Osteocyte (in vitro differentiated cells): ENCODE measurements at places on chromosomes 5 and 9. TPM values are rescaled to one million over a fixed set of nuclear protein-coding genes. Genes with fewer than 3 reads are reported as not detected.

DNA sequence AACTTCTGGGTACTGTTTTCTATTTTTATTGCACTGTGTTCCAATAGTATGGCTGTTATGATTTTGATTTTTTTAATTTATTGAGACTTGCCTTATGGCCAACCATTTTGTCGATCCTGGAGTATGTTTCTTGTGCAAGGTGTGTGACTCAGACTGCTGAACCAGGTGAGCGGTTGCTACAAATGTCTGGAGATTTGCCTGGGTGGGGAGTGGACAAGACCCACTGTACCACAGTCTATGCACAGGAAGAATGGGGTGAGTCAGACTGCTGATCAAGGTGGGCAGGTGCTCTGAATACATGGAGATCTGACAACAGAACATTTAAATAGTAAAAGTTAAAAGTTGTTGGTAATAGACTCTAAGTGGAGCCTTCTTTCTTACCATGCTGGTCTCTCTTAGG is 609.2 kb downstream of the CSNK1G3 start:
- DNase-seq, result no peak

DNA sequence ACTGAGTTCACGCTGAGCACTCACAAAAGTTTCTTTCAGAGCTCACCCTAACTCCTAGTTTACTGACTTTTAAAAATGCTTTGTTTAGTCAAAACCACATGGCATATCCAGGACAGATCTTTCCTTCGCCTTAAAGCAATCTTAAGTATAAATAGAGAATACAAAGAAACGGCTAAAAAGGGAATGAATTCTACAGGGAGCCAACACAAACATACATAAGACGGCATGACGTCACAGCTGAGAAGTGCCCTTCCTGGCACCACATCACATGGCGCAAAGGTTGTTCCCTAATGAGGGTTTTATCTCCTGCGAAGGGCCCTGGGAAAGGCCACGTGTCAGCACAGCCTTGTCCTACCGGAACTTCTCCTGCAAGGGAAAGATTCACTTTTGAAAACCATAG is 141.3 kb downstream of the IRX1 start:
- DNase-seq, result no peak

GRCh38 chr5:17329571-17329970 is 112.1 kb downstream of the BASP1 start:
- no peak for DNase-seq

DNA sequence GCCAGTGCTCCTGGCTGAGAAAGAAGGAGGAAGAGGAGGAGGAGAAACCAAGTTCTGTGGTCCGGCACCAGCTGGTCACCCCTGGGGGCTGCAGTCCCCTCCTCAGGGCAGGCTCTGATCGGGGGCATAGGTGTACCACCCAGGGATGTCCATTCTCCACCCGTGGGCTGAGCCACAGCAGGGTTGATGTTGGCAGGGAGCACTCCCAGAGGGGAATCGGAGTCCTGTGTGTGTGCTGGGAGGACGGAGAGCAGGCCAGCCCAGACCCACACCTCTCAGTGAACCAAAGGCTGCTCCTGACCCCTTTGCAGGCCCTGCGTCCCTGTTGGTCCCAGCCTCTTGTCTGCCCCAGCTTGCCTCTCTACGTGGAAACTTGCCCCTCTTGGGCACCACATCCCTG is 4.6 kb upstream of the ADAMTSL2 start:
- DNase-seq, result no peak

- DNase-seq, result no peak
Observed at GRCh38 chr9:108039493-108039892, 549.9 kb upstream of the KLF4 start.

RANBP3L gene
- total RNA-seq, result 3.8 and 4.3 TPM in 2 replicates

DNA sequence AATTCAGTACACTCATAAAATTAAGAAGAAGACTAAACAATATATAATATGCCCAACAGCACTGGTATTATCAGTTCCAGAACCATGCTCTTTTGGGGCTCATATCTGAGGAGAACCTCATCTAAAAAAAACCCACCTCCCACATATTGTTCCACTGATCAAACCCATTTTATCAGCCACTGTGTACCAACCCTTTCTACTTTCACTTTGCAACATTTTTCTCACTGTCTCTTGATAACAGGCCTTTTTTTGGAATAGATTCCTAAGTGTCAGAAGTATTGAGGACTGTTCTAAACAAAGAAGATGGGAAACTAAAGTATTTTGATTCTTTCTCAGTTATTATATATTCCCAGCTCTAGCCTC is 173.2 kb downstream of the GABRB2 start:
- no peak for DNase-seq

FAM221B gene
- not detected in 2 replicates for total RNA-seq

IL9 gene
- not detected in 2 replicates for total RNA-seq

SOHLH1 gene
- total RNA-seq, result not detected in 2 replicates

DNA sequence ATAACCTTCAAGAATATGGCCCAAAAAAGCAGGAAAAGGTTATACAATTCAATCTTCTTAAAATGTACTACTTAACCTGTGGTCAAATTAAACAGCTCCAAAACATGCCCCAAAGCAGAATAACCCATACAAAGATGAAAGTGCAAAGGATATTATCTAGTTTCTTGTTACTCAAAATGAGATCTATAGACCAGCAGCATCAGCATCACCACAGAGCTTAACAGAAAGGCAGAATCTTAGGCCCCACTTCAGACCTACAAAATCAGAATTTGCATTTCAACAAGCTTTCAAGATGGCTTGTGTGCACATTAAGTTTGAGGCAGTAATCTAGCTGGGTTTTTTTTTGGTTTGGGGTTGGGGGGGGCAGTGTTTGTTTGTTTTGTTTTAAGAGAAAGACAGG is 54.0 kb downstream of the SCAI start:
- DNase-seq, result no peak

- DNase-seq, result no peak
Observed at GRCh38 chr5:155050384-155051019, 36.9 kb downstream of the KIF4B start.

DNA sequence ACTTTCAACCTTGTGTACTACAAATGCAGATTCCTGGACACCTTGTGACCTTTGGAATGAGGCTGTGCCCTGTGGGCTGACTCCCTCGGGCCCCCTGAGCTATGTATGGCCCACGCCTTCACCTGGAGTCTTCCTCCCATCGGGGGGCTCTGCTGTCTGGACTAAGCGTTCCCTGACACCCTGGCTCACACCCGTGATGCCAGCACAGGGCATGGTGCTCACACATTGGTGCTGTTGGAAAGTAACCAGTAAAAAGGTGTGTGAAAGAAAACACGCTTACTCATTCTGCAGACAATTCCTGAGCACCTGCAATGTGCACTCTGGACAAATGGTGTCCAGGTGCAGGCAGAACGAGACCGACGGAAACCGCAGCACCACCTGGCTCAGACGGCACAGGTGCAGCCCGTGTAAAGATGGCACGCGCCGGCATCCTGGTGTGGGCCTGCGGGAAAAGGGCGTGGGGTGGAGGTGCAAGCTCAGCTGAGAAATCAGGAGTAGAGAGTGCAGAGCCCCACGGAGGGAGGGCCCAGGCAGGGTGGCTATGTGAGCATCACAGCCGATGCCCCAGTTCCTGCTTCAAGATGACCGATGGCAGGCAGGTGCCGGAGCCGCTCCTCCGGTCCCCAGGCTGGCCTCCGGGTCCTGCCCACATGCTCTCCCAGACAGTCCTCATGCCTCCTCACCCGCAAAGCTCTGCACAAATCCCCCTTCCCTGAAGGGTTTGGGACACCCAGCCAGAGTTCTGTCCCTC is 11.0 kb downstream of the LPCAT1 start:
- peak; percentile 74 for DNase-seq

- no peak for DNase-seq
Observed at GRCh38 chr9:95268681-95269080, 48.8 kb downstream of the FANCC start.

GRCh38 chr5:43008363-43009153 is 31.6 kb downstream of the ANXA2R start:
- DNase-seq, result peak; percentile 93

DNA sequence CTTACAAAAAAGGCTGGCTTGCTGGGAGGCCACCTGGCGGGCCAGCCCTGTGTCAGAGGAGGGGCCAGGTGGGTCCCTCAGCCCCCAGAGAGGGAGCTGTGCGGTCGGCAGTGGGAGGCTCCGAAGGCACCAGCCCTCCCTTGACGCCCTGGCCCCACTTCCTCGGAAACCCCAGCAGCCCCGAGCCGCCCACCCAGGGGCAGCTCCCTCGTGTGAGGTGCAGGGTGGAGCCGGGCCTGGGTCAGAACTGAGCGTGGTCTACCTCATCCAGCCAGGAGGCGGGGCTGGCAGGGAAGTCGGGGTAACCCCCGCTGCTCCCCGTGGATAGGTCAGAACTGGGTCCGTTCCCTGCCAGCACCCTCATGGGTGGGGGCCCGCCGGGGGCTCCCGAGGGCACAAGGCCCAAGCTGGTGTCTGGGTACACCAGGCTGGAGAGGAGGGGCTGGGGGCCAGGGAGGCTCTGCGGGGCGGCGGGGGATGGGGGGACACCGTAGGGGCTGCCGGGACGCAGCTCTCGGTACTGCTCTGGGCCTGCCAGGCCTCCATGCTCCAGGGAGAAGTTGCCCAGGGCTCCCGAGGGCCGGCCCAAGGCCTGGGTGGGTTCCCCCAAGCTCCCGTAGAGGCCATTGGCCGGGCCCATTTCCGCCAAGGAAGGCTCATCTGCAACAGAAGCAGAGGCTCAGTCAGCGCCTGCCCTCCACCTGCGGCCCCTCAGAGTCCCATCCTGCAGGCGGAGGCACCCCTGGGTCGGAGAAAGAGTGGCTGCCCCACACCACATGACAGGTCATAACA is 7.6 kb downstream of the LHX3 start:
- no peak for DNase-seq

DNA sequence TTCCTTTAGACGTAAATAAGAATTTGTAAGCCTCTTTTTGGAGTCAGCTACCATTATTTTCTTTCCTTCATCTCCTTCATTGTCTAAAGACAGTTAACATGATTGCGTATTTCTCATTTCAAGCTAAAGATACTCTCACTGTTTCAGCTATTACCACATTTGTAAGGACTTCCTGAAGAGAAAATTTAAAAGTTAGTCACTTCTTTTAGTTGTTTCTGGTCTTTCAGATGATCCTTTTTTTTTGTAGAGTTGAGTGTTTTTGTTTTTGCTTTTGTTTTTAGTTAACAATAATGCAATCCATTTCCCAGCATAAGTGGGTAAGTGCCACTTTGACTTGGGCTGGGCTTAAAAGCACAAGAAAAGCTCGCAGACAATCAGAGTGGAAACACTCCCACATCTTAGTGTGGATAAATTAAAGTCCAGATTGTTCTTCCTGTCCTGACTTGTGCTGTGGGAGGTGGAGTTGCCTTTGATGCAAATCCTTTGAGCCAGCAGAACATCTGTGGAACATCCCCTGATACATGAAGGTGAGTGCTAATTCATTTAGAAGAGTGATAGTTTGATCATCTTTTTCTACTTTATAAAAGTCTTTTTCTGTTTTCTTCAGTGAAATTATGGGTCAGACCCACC is 2.0 kb downstream of the IL31RA start:
- DNase-seq, result no peak

ANKRD34B gene
- total RNA-seq, result not detected in 2 replicates

DNA sequence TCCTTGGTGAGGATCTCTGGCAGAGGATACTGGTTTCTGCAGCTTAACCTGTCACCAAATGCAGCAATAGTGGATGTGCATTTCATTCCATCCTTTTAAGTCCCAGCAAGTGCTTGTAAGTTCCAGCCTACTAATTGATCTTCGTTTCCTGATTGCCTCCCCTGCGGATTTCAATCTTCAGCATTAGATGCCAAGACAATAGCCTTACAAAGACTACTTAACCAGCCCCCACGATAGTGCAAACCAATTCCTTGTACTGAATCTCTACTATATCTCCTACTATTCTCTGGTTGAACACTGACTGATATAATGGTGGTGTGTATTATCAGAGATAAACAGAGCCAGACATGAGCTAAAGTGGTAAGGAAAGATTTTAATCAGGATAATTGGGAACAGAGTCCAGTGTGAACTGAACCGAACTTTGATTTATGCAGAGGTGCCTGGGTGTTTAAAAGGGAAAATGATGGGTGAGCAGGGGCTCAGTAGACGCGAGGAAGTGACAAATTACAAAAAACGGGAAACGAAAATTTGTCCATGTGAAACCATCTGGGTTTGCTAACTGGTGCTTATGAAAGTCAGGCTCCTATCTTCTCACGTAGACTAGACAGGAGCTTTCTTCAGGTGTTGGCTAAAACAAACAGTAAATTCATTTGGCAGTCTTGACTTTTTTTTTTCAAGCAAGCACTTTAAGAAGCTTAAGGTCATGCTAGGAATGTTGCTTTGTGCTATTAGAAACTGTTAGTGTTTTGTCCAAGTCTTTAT is 106.9 kb upstream of the ST8SIA4 start:
- no peak for DNase-seq

GRCh38 chr5:4882186-4882585 is 257.9 kb upstream of the ADAMTS16 start:
- no peak for DNase-seq

- no peak for DNase-seq
Observed at GRCh38 chr5:126053630-126054029, 369.6 kb upstream of the GRAMD2B start.

C9orf43 gene
- 0.43 and 0.55 TPM in 2 replicates for total RNA-seq

DNA sequence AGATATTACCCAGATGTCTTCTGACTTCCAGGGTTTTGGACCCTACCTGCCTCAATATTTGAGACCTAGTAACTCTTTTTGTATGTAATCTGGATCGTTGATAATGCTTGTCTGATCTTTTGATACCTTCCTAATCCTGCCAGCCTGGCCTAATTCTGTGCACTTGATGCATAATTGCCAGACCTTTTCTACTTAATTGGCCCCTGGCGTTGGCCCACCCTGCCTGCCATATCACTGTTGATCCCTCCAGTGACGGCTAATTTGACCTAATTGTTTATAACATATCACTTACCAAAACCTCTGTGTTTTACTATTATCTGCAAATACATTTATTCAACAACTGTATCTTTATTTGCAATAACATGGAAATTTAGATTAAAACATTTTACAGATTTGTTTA is 49.0 kb downstream of the SLC44A1 start:
- DNase-seq, result no peak

DNA sequence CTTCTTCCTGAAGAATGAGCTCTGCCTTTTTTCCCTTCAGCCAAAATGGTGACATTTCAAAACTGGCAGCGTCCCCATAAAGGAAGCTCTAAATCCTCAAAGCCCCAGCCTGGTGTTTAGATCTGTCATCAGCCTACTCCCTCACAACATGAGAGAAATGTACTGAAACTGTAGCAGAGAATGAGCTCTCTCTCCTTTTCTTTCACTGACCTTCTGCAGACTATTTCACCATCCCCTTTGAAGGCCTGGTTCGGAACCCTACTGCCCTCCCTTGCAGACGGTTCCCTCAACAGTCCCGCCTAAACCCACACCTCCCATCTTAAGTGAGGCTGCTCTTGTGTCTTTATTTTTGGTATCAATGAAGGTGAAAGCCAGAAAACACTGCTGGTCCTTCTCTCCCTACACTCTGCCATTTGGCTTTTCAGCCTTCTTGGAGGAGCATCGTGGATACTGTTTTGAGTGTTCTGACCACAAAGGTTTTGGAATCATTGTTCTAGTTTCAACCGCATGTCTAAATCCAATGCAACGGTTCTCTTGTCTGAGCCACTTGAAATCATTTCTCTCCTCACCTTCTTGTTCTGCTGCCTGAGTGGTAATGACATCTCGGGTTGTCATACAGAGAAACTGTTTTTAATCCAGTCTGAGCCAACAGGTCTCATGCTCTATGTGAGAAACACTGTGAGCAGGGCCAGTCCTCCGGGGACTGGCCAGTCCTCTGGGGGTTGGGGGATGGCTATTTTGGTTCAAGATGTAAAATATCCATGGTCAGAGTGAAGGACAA is 39.0 kb downstream of the ITK start:
- no peak for DNase-seq

GRCh38 chr5:94517490-94518488 is 100.6 kb downstream of the KIAA0825 start:
- no peak for DNase-seq
